ENCODE measurements at places on chromosomes 16 and 17.
A peak's percentile ranks its signal among the peaks of the same experiment; 100 is the strongest.

DNA sequence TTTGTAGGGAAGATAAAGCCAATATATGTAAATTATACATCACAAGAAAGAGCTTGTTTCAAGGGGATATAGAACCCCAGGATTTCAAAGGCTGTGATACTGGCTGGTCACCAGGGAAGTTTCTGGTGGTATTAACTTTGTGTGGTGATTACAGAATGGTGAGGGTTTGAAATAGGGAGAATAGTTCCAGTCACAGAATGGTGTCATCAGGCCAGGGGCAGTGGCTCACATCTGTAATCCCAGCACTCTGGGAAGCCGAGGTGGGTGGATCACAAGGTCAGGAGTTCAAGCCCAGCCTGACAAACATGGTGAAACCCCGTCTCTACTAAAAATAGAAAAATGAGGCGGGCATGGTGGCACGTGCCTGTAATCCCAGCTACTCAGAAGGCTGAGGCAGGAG lies 183.8 kb upstream of the XYLT1 start:
- no peak for DNase-seq

- DNase-seq: no peak
Observed at GRCh38 chr17:382644-383533, 30.3 kb upstream of the RPH3AL start.

GRCh38 chr16:10180771-10181163 lies 1.5 kb downstream of the GRIN2A start:
- no peak for DNase-seq

DNA sequence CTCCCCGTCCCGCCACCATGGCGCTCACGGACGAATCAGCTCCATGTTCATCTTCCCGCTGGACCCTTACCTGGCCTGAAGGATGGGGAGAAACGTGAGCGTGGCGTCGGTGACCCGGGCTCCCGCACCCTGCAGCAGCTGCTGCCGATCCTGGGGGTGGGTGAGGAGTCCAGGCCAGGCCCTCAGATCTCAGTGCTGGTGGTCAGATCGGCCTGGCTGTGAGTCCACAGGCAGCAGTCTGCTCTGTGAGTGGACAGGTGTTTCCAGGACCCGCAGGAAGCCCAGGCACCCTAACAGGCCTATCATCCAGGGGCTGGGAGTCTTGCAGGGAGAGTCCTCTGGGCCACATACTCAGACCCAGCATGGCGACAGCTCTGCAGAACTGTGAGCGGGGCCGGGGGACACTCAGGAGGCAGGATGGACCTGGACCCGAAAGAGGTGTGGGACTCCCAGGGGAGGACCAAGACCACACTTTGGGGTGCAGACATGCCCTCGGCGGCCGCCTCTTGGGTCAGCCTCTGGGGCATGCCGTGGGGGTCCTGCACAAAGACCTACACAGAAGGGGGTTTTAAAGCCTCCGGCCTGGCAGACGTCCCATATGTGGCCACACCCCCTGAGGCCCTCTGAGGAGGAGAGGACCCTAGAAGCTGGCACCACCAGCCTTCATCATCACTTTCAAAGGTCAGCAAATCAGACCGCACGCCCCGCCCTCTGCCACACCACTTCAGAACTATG lies 27.2 kb upstream of the ZNF469 start:
- DNase-seq: no peak

- DNase-seq: no peak
Observed at GRCh38 chr16:14436401-14436955, 193.6 kb downstream of the PARN start.

GRCh38 chr16:57867000-57867561 lies 64.8 kb upstream of the KIFC3 start:
- DNase-seq: peak; percentile 76

GRCh38 chr16:67001726-67002125 lies 13.3 kb downstream of the CES4A start:
- no peak for DNase-seq

- DNase-seq: no peak
Observed at GRCh38 chr16:21950782-21951521, 2.2 kb upstream of the UQCRC2 start.

DNA sequence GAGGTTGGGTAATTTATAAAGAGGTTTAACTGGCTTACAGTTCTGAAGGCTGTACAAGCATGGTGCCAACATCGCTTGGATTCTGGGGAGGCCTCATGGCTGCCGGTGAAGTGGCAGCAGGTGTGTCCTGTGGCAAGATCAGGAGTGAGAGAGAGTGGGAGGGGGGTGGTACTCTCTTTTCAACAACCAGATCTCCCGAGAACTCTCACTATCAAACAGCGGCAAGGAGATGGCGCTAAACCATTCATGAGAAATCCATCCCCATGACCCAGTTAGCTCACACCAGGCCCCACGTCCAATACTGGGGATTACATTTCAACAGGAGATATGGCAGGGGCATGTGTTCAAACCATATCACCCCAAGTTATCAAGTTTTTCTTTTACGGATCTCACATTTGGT lies 44.0 kb upstream of the CBX4 start:
- no peak for DNase-seq

GRCh38 chr16:83137326-83137781 lies 510.6 kb downstream of the CDH13 start:
- no peak for DNase-seq

GRCh38 chr17:78131172-78132083 lies 857 bp downstream of the TMC8 start:
- no peak for DNase-seq

- DNase-seq: no peak
Observed at GRCh38 chr16:64933885-64934284, 188.0 kb downstream of the CDH11 start.

DNA sequence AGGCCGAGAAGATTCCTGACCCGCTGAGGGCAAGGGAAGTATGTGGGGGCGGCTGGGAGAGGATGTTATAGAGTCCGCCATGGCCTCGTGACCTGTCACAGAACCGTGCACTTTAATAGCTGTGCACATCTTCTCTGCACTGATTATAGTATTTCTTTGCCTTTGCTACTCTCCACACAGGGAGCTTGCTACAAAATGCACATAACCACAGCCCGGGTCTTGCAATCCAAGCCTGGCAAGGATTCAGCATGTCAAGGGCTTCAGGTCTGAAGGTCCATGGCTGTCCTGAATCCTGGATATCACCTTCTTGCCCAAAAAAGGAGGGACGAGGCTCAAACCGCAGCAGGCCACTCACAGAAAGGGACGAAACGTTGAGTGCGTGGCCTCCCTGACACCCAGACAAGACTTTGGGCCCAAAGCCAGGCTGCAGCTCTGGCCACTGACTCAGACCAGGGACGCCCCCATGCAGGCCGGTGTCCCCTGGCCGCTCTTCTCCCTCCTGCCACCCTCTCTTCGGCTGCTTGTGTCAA lies 43.7 kb downstream of the USP22 start:
- no peak for DNase-seq

DNA sequence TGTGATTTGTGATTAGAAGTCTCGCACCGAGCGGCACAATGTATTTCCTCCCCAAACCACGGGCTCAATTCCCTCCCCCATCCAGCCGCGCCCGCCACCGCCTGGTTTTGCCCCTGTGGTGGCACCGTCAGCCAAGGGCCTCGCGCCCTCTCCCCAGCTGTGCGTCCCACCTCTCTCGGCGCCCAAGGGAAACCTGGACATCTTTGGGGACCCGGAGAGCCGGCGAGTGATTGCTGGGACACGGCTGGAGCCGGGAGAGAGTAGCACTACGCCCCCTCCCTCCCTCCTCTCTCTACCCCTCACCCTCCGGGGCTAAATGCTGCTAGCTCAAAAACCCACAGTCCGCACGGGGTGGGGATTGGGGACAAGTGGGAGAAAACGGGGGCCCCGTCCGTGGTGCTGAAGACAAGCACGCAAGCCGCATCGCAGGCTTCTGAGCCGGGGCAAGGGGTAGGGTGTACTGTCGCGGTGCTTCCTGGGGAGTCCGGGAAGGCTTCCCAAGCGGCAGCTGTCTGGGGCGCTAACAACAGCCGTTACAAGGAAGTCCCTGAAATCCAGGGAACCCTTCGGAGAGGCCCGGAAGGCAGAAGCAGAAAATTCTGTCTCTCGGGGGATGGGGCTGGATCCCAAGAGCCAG lies 1.4 kb downstream of the CBLN1 start:
- no peak for DNase-seq

DNA sequence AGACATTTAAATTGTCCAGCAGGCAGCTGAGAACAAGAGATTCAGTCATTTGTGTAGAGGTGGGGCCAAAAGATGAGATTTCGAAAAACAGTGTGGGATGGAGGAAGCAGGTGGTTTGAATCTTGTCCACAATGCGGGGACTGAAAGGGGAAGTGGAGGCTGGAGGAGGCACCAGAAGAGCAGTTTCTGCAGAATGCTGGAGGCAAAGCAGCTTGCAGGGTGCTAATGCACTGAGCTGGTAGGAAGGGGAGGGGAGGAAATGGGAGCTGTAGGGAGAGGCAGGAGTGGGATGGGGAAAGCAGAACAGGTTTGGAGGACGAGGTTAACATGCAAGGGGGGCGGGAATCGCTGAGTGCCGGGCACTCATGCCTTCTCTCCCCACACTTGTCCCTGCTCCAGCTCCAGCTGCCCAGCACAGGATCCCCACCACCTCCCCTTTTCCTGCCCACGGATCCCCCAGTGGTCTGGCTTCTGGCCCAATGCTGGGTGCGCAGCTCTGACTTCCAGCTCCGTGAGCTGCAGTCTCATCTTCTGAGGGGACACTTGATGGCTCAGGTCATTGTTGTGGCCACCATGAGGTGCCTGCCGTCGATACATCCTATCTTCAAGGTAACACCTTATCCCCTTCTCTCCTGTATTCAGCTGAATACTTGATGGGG lies 9.4 kb downstream of the C17orf100 start:
- DNase-seq: no peak

- DNase-seq: no peak
Observed at GRCh38 chr16:72149676-72150464, 22.1 kb downstream of the PMFBP1 start.

- no peak for DNase-seq
Observed at GRCh38 chr17:30292286-30292858, 628 bp upstream of the BLMH start.

GRCh38 chr17:7809086-7809790 lies 24.8 kb upstream of the KDM6B start:
- DNase-seq: no peak
